ENCODE measurements at places on chromosomes 4 and X.

GRCh38 chrX:104183685-104184084 lies 17.4 kb downstream of the FAM199X start:
- DNase-seq = no peak

DNA sequence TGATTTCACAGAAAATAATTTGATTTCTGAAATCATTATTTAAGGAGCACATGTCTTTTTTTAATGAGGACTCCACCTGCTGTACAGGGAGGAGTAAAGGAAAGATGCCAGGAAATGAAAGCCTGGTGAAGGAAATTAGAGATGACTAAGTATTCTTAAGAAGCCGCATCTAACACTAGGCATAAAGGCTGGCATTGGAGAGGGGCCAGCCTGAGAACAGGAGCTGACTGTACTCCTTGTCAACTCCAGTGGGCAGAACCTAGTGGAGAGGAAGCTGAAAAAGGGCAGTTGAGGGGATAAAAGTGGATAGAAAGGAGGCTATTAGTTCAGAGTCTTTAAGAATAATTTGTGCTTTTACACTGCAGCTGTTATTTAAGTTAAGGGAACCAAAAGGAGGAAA lies 393.0 kb downstream of the PPP1R2C start:
- DNase-seq = no peak

DNA sequence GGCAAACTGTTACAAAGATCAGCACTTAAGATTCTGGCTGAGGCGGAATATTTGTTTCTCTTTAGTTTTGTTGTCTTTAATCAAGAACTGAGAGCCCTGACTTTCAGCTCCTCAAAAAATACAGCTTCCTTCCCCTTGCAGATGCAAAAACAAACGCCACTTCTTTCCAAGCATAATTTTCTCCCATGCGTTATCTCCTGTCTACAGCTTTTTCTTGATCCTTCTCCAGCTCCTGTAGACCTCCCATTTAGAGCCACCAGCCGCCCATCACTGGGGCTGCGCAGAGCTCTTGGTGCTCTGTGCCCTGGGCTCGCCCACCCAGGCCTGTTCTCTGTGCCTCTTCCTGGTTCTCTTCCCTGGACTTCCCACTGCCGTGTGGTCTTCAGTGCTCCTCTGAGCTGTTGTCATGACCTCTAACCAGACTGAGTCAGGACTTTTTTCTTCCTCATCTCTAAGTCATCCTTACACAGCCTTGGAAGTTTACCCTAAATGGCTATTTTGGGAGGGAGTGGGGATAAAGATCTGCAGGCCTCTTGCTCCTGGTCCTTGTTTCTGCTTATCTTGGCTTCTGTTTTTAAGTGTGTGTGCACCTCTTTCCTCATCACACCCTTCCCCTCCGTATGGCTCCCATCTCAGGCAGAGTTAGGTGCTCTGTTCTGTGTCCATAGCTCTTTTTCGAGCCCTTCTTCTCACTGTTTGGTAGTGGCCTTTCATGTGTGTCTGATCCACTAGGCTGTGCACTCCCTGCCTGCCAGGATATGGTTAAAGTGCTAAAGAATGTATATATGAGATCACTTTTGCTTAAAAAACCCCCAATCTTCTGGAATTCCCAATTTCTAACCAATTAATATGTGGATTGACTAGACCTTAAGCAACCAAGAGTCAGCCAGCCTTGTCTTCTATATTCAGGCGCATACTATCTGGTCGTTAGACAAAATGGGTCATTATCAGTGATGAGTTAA lies 122.5 kb downstream of the PTTG2 start:
- no peak for DNase-seq

DNA sequence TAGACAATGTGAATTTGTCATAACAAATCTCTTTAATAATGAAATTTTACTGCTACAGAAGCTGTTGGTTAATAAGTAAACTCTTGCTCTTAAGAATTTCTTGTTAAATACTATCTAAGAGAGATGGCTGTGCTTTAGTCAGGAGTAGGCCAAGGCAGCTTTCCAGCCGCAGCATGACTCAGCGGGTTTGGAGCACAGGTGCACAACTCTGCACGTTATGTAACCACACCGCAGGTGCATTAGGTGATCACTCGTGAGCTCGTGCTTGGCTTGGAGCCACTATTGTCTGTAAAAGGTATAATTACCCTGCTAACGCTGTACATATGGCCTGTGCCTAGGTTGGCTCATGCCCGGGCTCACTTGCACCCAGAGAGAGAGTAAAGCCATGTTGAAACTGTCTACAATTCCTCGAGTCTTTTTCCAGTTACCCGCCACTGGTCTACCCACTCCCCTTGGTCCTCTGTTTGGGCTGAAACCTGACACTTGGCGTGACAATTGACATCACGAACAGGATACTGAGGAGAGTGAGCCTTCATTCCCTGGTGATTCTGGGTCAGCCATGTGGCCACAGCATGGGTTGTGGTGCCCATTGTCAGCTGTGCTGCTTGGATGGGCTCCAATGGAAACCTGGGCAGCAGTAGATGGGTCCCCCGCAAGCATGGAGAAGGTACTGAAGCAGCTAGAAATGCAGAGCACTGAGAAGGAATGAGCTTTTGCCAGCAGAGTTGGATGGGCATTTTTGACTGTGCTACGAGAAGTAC lies 18.4 kb upstream of the ANAPC4 start:
- no peak for DNase-seq

DNA sequence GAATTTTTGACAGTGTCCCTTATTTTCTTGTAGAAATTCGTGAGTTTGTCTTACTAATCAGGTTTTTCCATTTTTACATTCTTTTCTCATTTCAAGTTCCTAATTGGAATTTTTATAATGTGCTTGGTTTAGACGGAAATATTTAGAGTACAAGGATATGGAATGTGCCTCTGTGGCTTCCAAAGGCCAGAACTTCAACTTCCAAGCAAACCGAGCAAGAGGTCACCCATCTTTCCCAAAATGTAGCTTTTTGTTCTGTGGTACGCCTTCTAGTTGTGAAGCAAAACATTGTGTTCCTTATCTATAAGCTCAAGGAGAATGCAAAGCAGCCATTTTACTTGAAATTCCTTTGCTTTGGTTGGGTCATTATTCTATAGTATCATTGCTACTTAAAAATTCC lies 212.8 kb upstream of the PACRGL start:
- no peak for DNase-seq

GRCh38 chrX:102835504-102836146 lies 101.4 kb upstream of the RAB40AL start:
- peak; percentile 15 for DNase-seq

DNA sequence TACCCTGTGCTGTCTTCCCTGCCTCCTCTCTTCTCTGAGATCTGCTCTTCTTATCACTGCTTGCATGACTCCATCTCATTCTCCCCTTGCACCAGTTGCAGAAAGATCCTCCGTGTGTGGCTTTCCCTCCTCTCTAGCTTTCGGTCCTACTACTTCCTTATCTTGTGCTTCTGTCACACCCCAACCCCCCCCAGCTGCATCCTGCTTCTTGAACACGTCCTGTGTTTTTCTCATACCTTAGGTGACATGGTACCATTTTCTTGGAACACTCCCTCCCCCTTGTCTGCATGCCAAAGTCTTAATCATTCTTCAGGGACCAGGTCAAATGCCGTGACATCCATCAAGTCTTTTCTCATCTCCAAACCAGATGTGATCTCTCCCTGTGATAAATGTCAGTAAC lies 46.4 kb downstream of the FHL1 start:
- DNase-seq = no peak

DNA sequence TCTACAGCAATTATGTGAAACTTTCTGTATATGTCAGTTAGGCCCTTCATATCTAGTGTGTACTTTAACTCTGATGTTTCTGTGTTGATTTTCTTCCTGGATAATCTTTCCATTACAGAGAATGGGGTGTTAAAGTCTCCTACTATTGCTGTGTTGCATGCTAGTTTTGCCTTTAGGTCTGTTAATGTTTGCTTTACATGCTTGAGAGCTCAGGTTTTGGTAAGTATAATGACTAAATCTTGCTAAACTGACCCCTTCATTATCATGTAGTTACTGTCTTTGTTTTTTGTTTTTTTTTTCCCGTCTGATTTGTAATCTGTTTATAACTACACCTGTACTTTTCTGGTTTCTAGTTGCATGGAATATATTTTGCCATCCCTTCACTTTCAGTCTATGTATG lies 63.6 kb upstream of the UGT2B15 start:
- no peak for DNase-seq

GRCh38 chrX:1449823-1450149 lies 2.9 kb downstream of the ASMTL start:
- no peak for DNase-seq

GRCh38 chrX:50093625-50094024 lies 107.2 kb downstream of the AKAP4 start:
- no peak for DNase-seq

- DNase-seq = no peak
Observed at GRCh38 chrX:83588409-83588808, 80.3 kb downstream of the POU3F4 start.

DNA sequence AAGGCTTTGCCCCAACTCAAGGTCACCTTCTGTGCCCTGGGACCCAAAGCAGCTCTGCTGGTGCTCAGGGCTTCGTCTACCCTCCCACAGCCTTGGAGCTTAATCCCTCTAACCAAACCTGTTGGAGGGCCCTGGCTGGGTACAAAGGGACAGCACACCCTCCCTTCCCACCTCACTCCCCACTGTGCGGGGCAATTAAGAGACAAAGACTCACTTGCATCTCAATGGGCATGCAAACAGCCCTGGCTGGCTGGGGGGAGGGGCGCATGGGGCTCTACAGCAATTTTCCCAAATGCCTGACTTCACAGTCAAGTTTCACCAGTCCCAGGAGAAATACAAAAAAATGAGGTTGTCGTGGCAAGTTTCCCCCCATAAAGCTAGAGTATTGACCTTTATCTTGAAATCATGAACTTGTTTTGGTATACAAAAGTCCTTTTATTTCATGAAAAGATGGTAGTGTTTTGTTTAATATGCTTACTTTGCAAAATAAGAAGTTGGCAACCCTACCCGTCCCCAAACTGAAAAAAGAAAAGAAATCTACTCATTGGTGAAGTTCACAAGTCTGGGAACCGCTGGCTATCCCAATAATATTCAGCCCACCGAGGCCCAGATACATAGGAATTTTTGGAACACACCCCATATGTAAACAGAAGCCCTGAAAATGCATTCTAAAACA lies 4.1 kb upstream of the CD99L2 start:
- no peak for DNase-seq

- DNase-seq = no peak
Observed at GRCh38 chrX:43961699-43962098, 11.5 kb downstream of the NDP start.

GRCh38 chr4:77905651-77906263 lies 43.1 kb downstream of the MRPL1 start:
- no peak for DNase-seq

- DNase-seq = peak; percentile 87
Observed at GRCh38 chr4:185654311-185654710, 119.0 kb upstream of the PDLIM3 start.

DNA sequence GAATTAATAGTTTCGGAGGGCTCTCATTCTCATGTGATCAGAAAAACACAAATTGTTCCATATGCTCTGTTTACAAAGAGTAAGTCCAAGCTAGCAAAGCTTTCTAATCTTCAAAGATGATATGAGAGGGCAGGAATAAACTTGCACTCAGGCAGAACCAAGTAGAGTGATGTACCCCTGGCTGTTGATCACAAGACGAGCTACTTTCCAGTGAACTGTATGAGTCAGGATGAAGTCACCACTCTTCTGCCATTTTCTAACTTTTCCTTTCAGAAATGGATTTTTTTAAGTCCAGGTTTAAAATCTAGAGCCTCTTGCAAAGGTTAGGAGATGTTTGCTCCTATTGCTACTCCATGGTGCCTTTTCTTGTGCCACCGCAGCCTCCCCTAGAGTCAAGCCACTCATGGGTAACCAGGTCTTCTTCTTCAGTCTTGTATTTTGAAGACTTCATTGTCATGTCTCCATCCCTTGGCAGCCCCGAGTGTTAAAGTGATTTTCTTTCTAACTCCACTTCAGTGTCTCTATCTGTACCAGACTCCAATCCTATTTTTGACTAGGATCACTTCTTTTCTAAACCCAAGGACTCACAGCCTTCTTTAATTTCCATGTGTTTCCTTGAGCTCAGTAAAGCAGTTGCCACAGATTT lies 171.9 kb upstream of the GALNT7 start:
- no peak for DNase-seq

GRCh38 chr4:81631958-81632441 lies 160.3 kb upstream of the RASGEF1B start:
- no peak for DNase-seq

- DNase-seq = no peak
Observed at GRCh38 chr4:3177905-3178304, 71.1 kb upstream of the MSANTD1 start.

GRCh38 chr4:53127365-53127764 lies 238.5 kb downstream of the SCFD2 start:
- no peak for DNase-seq

- no peak for DNase-seq
Observed at GRCh38 chrX:40061871-40062524, 35.8 kb downstream of the BCOR start.

GRCh38 chr4:36208893-36209473 lies 35.3 kb downstream of the ARAP2 start:
- no peak for DNase-seq

Data from cerebellar cortex (tissue), 1 donor.